GM23338 (cell line): ENCODE measurements at places on chromosomes 16 and 17. TPM values are rescaled to one million over a fixed set of nuclear protein-coding genes. Genes with fewer than 3 reads are reported as not detected.

Gene SLC13A5
- total RNA-seq, result 1.4 and 2.3 TPM in 2 replicates

- no peak overlapping the region for H3K27ac ChIP-seq
- H3K27me3 ChIP-seq, result no peaks in the 10 kb centered on the region
- DNase-seq, result no peak
- H3K4me1 ChIP-seq, result peaks cover 5% of the 10 kb centered on the region; the same call in 1 of the 2 replicates
- H3K4me3 ChIP-seq, result no peak overlapping the region
- H3K36me3 ChIP-seq, result no peaks in the 10 kb centered on the region
These were observed 73.9 kb downstream of the CDH13 start for GRCh38 chr16:82700541-82701235.

Gene ASPHD1
- total RNA-seq, result 11.3 and 20.6 TPM in 2 replicates

Gene UMOD
- not detected in 2 replicates for total RNA-seq

DNA sequence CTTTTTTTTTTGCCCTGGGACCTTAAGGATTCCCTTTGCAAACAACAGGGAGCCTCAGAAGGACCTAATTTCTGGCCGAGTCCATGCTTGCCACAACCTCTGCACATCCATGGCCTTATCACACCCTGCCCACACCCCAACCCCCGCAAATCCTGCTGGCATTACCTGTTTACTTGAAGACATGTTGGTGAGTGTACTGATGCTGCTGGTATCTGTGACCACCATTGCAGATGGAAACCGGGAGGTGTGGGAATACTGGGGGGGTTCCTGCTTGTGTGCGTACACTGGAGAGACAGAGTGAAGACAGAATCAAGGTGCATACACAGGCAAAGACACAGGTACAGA lies 46.0 kb downstream of the HNF1B start:
- H3K27me3 ChIP-seq, result no peaks in the 10 kb centered on the region
- no peaks in the 10 kb centered on the region for H3K36me3 ChIP-seq
- no peak for DNase-seq
- no peak overlapping the region for H3K4me3 ChIP-seq
